ENCODE measurements at places on chromosomes 4 and X.

GRCh38 chr4:156594624-156595023, 377.0 kb downstream of the PDGFC start:
- DNase-seq: no peak

- DNase-seq: no peak
These were observed 127.0 kb downstream of the AASDH start for GRCh38 chr4:56260320-56260719.

DNA sequence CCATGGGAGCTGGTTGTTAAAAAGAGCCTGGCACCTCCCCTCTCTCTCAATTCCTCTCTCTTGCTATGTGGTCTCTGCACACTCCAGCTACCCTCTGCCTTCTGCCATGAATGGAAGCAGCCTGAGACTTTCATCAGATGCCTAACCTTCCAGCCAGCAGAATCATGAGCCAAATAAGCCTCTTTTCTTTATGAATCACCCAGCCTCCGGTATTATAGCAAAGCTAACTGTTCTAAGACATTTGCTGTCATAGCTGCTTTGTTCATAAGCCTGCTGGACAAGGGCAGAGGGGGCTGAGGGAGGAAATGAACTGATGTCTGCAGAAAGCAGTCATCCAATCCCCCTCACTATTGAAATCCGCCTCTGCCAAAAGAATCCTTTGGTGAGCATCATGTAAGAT, 196.7 kb downstream of the ZNF330 start:
- no peak for DNase-seq

DNA sequence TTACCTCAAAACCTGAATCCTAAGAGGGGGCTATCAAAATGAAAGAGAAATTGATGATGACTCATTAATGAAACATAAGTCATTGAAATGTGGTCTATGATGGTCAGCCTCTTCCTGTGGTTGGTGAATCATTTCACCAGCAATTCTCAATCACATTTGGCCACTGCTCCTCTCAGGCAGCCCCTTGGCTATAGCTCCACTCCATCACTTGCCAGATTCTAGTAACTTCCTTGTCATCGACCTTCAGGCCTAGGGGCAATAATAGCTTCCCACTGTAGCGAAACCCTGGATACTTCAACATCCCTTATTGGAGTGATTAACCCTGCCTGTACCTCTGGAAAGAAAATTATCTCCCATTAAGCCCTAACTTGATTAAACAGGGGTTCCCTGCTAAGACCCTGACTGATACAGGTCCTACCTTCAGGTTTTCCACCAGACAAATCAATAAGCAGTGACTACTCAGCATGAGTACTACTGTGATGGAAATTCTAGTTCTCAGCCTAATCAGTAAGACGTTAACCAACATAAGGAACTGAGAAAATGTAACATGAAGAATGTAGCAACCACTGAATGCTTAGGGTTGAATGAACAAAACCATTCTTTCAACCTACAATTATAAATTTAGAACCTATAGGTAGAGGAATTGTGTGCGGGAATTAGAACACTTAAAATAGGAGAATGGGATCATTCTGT, 30.4 kb downstream of the ADH7 start:
- no peak for DNase-seq

DNA sequence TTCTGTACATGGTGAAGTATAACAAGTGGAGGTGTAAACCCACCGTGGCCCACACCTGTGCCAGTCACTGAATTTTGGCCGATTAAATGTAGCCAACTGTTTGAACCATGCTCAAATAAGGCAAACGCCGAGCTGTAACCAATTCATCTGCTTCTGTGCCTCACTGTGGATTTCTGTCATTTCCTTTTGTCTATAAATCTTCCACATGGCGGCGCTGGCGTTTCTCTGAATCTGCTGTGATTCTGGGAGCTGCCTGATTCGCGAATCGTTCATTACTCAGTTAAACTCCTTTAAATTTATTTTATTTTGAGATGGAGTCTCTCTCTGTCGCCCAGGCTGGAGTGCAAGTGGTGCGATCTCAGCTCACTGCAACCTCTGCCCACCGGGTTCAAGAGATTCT, 19.2 kb downstream of the SUPT20HL2 start:
- peak; percentile 66 for DNase-seq

DNA sequence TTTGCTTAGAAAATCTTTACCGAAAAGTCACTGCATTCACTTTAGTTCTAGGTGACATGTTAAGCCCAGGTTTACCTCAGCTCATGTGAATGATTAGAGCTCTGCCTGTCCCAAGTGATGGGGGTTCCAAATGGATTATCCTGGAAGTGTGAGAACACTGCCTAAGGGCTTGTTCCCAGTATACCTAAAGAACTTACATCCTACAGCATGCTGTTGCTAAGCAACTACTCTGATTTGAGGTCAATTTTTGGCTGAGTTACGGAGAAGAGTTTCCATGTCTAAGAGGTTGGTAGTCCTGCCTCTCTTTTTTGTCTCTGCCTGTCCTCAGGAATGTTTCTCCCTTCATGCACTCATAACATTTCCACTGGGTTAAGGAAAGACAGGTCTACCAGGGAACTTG, 67.6 kb upstream of the UGT2B15 start:
- no peak for DNase-seq

DNA sequence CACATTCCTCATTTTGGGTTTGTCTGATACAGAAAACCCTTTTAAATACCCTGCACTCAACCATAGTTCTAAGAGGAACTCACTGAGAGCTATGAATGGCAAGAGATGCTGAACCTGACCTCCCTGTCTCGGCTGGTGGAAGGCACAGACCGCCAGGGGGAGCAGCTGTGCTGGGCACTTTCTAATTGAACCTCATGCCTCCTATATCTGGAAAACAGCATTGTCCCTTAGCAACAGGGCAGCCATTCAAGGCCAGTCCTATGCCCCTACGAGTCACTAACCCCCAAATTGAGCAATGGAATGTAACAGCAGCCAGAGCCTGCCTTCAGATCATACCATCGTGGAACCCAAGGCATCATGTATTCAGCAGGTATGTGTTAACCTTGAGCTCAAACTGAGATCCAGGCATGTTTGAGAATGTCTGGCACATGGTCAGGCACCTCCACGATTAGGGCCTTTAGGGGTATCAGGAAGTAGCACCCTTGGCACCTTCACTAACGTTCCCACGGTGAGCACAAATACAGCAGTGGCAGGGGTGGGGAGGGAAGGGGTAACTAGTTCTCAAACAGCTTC, 5.1 kb downstream of the USP27X start:
- peak; percentile 65 for DNase-seq

DNA sequence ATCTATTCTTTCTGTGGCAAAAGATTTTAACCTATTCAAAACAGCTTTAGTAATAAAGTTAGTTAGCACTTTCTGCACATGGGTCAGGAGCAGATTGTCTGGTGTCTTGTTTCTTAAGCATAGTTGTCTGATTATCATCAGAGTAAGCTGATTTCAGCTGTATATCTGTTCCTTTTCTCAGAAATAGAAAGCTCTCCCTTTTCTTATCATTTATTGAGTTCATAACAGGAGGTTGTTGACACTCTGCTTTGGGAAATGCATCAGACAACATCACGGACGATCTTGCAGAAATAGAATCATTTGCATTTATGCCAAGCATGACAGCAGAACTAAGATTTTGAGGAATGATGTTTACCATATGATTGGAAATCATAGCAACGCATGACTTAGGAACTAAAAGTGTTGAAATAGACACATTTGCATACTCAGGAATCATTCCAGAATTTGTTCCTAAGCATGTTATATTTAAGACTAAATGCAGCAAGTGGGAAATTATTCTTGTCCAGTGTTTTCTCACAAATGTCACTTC, 66.7 kb downstream of the RBMX2 start:
- no peak for DNase-seq

- no peak for DNase-seq
These were observed 7.4 kb upstream of the PGRMC1 start for GRCh38 chrX:119228512-119229252.

GRCh38 chr4:40378619-40379018, 43.5 kb downstream of the CHRNA9 start:
- DNase-seq: no peak

- no peak for DNase-seq
These were observed 1417.3 kb downstream of the STIM2 start for GRCh38 chr4:28277931-28278330.

- DNase-seq: no peak
These were observed 207.9 kb upstream of the KLF3 start for GRCh38 chr4:38456096-38456495.

DNA sequence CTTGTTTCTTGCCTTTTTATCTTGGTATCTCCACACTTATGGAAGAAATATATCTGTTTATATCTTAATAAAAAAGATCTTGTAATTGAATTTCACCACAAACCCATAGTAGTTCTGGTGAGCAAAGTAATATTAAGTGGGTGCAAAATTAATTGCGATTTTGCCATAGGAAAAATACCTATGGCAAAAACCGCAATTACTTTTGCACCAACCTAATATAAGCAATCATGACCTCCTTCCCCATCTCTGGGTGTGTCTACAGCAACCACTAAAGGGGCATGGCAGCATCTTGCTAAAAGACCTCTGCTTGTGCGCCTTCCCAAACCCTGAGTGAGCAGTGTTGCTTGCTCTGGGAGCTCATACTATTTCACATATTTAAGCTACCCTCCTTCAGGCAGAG, 124.2 kb upstream of the GUCY1A1 start:
- DNase-seq: no peak

GRCh38 chrX:134469486-134469885, 9.5 kb downstream of the HPRT1 start:
- no peak for DNase-seq

GRCh38 chr4:44493924-44494323, 45.3 kb upstream of the KCTD8 start:
- no peak for DNase-seq

DNA sequence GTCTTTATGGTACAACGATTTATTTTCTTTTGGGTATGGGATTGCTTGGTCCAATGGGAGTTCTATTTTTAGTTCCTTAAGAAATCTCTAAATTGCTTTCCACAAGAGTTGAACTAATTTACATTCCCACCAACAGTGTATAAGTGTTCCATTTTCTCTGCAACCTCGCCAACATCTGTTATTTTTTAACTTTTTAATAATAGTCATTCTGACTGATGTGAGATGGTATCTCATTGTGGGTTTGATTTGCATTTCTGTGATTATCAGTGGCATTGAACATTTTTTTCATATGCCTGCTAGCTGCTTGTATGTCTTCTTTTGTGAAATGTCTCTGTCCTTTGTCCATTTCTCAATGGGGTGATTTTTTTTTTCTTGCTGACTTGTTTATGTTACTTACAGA, 42.8 kb downstream of the UCHL1 start:
- no peak for DNase-seq

DNA sequence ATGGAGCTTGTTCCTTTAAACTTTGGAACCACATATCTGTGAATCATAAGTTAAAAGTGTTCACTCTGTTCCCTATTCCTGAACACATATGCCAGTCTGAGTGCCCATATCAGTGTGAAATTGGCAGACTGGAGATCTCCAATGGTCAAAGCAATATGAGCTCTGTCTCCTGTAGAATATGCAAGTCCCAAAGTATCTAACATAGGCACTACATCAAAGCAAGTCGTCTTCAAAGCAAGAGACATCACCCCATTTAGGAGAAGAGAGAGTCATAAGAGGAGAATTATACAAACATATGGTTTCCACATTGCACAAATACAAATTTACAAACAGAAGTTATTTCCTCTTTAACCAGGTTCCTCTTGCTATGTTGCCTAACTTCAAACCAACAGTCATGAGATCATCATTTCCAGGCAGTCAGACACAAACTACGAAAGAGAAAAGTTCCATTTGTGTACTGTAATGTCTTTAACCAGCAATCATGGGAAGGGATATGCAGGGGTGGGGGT, 9.9 kb upstream of the GK start:
- no peak for DNase-seq

DNA sequence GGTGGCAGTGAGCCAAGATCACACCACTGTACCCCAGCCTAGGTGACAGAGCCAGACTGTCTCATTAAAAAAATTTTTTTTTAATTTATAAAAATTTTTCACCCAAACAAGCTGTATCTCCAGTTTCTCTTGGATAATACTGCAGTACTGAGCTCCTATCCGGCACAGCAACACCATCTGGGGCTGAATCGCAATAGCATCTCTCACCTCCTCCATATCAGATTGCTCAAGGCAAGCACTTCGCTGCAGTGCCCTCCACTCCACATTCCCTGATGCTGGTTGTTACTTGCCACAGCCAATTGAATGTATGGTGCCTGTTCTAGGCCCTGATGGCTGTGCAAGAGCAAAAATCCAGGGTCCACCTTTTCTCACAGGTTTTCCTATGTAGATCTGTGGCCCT, 69.3 kb upstream of the FAM241A start:
- no peak for DNase-seq

DNA sequence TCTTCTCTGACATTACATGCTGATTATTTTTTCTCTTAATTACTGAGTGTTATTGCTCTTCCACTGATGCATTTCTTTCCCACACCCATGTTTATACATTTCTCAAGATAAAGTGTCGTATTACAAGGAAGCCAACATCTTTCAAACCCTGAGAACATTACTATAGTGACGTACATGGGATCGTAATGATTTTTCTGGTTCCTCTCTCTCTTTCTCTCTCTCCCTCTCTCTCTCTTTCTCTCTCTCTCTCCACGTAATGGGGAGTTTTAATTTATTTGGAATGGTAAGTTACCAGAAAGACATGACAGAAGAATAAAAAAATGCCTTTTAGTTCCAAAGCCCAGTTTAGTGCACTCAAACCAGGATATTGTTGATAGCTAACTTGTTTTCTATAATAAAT, 40.4 kb upstream of the MAPK10 start:
- DNase-seq: no peak

- no peak for DNase-seq
These were observed 88.8 kb upstream of the KDR start for GRCh38 chr4:55214172-55214571.

- DNase-seq: no peak
These were observed 17.6 kb downstream of the PDGFC start for GRCh38 chr4:156953951-156954350.

- DNase-seq: no peak
These were observed 143.2 kb downstream of the KIT start for GRCh38 chr4:54800831-54801530.

- no peak for DNase-seq
These were observed 234.2 kb upstream of the RPS6KA3 start for GRCh38 chrX:20500949-20501348.

- no peak for DNase-seq
These were observed 23.0 kb upstream of the SLC25A4 start for GRCh38 chr4:185119927-185120630.

GRCh38 chr4:181264893-181265292, 978.3 kb upstream of the TENM3 start:
- DNase-seq: no peak

Data from activated CD4-positive, alpha-beta T cell treated with anti-CD3 and anti-CD28 coated beads, Interleukin-2, amount 50 U/mL, for 48 hours (primary cell).